ENCODE measurements at places on chromosomes 2 and 18. TPM values are rescaled to one million over a fixed set of nuclear protein-coding genes. Genes with fewer than 3 reads are reported as not detected.

MYO5B gene
- total RNA-seq, result 0.25 TPM

CTAGE1 gene
- not detected for total RNA-seq

LYPD6 gene
- 7.3 TPM for total RNA-seq

SFT2D3 gene
- 18.8 TPM for total RNA-seq

VAMP8 gene
- 1.1 TPM for total RNA-seq

- no peak for DNase-seq
Observed at GRCh38 chr2:129439406-129440302, 539.8 kb upstream of the RAB6C start.

GRCh38 chr2:224922142-224922727, 120.0 kb downstream of the DOCK10 start:
- DNase-seq, result no peak

GRCh38 chr2:10668402-10669012, 21.3 kb downstream of the NOL10 start:
- peak; percentile 20 for DNase-seq

DNA sequence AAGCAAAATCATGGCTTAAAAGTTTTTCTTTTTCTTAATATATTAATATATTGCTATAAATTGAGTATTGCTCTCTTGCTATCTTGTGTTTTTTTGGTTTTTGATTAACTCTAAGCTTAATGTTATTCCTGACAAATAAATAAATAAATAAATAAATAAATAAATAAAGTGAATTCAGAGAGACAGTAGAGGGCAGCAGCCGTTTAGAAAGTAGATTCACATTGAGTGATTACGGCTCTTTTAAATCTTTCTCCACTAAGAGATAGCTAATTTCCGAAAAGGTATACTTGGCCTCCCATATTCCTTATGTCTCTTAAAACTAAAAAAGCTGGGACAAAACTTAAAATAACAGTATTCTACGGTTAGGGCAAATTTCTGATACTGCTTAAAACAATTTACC, 34.3 kb downstream of the MSH2 start:
- no peak for DNase-seq

- DNase-seq, result peak; percentile 29
Observed at GRCh38 chr18:3652380-3653262, 202.6 kb downstream of the TGIF1 start.

DNA sequence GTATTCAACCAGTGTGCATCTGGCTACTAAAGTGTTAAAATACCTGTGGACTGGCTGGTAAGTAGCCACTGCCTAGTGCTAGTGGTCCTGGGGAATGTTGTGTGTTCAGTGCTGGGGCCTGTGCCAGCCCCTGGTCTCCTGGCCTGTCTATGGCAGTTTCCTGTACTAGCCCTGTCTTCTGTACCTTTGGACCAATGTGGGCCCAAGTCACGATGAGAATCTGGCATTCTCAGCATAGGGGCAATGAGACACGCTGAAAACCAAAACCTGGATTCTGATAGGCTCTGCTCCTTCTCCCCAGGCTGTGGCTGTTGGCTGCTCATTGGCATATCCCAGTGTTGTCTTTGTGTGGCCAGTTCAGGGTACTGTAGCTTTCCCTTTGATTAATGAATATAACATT, 170.4 kb downstream of the PTPRM start:
- DNase-seq, result no peak

DNA sequence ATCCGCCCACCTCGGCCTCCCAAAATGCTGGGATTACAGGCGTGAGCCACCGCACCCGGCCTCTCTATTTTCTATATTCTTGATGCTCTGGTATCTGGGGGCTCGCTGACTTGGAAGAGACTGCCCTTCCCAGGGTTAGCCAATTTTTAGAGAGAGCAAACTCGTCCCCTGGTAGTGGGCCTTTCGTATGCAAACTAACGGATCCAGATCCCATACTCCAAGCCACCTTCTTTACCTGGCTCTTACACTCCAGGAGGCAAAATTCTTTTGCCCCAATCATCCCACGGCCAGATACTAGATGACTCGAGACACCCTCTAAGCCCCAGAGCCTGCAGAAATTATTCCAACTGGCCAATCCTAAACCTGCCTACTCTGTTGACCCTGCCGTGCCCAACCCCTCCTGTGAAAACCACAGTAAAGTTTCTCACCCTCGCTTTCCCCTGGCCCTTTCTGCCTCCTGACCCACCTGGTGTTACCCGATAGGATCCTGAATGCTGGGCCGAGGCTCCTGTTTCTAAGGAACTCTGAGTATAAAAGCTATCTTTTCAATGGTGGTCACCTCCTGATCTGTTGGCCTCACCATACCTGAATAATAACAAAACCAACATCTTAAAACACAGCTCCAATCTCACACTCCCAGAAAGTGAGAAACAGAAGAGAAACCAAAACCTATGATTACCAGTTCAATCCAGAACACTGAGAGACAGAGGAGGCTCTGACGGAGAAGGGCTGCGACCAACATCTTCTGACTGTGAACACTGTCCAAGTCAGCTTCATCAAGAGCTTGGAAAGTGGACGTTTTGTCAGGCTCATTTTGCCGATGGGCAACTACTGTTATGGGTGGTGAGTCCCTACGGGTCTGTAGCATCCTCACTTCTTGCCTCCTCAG, 57.6 kb upstream of the ZNF532 start:
- no peak for DNase-seq

- DNase-seq, result no peak
Observed at GRCh38 chr18:37680911-37681310, 115.3 kb upstream of the CELF4 start.

DNA sequence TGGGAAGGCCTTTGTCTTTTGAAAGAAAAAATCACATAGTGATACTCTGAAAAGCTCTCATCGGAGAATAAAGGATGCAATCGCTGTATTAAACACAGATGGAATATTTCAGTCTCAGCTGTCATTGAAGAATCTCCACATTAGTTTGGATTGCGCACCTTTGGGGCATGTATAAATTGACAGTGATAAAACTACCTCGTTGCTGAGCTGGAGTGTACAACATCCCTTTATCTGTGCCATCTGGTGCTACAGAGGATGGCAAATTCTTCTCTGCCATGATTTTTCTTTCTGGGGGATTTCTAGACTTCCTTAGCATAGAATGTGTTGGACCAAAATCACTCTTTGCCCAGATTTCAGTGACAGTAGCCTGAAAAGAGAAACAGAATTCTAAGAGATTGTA, 185.3 kb downstream of the PARD3B start:
- no peak for DNase-seq

GRCh38 chr2:26886736-26887135, 38.8 kb downstream of the DPYSL5 start:
- DNase-seq, result no peak

DNA sequence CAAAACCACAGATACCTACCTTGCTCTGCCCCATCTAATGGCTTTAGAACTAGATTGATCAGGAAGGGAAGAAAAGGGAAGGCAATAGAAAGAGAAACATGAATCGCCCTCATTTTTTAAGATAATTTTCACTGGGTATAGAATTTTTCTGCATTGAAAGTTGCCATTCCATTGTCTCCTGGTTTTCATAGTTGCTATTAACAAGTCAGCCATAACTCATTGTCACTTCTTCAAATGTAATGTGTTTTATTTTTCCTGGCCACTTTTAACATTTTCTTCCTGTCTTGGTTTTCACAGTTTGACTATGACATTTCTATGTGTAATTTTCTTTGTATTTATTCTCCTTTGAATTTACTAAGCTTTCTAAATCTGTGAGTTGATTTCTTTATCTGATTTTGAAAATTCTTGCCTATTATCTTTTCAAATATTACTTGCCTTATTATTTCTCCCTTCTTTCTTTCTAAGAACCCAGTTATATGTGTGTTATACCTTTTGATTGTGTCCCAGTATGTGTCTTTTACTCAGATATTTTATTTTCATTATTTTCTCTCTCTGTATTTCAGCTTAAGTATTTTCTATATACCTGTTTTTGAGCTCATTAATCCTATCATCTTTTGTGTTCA, 85.5 kb upstream of the GLI2 start:
- no peak for DNase-seq

GRCh38 chr2:200039724-200040650, 84.6 kb downstream of the MAIP1 start:
- no peak for DNase-seq

GRCh38 chr2:232473467-232473890, 14.2 kb downstream of the ECEL1 start:
- DNase-seq, result no peak

DNA sequence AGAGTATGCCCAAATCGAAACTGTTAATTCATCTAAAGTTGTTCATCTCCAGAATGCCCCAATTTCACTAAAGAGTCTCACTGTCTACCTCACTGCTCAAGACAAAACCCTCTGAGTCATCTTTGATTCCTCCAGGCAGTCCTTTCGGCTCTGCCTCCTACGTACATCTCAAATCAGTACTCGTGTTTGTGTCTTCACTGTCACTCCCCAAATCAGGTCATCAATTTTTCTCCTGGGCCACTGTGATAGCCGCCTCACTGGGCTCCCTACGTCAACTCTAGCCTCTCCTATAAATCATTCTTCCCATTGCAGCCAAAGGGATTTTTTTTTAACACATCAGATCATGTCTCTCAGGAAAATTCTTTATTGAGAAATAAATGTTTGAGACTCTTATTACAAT, 42.1 kb upstream of the TTC39C start:
- DNase-seq, result no peak

Measured in neural crest cell (in vitro differentiated cells).